ENCODE measurements at places on chromosomes 1 and 21.

- no peak for DNase-seq
Measured at GRCh38 chr1:201639826-201640225, 100.9 kb downstream of the NAV1 start.

DNA sequence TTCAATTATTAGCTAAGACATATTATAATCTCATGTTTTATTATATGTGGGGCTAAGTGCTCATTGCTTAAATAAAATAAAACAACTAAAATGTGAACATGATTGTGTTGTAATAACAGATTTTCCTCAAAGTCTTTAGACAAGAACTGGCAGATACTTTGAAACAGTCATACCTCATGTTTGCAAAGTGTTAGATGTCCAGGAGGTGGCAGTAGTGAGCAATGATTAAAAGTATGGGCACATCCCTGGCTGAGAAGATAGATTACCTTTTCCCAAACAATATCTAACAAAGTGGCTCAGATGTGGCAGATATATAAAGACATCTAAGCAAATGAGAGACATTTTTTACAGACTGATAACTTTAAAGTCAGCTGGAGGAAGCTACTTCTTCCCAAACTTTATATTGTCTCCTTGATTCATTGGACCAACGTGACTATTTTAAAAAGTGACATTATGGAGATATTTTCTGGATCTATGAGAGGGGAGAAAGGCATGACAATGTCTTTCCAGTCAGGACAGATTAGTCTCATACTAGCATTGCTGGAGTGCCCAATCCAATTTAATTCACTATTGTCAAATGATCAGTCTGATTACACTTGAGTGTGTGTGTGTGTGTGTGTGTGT, 269.8 kb downstream of the S1PR1 start:
- DNase-seq = peak; percentile 22

GRCh38 chr1:203569490-203570318, 56.9 kb upstream of the ATP2B4 start:
- DNase-seq = no peak

GRCh38 chr1:164785841-164786534, 227.0 kb downstream of the PBX1 start:
- no peak for DNase-seq

DNA sequence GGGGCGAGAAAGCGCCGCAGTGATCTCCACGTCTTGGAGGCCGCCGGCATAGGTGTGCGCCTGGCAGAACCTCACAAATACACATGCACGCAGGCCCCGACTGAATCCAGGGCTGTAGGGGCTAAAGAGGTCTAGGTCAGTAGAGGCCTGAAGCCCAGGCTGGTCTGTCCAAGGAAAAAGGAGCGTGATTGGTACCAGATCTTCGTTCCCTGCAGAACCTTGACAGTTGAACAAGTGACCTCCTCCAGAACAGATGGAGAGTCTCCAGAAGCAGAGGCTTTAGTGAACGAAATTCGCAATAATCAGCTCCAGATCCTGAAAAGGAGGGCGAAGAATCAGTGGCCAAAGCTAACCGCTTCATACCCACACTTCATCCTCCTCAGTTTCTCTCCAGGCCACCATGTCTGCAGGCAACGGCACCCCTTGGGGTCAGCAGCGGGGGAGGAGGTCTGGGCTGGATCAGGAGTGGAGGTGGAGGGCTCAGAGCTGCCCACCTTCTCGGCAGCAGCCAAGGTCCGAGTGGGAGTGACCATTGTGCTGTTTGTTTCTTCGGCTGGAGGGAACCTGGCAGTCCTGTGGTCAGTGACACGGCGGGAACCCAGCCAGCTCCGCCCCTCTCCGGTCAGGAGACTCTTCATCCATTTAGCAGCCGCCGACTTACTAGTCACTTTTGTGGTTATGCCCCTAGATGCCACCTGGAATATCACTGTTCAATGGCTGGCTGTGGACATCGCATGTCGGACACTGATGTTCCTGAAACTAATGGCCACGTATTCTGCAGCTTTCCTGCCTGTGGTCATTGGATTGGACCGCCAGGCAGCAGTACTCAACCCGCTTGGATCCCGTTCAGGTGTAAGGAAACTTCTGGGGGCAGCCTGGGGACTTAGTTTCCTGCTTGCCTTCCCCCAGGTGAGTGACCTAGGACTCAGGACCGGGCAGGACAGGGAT, 749 bp upstream of the PEX11B start:
- DNase-seq = no peak

DNA sequence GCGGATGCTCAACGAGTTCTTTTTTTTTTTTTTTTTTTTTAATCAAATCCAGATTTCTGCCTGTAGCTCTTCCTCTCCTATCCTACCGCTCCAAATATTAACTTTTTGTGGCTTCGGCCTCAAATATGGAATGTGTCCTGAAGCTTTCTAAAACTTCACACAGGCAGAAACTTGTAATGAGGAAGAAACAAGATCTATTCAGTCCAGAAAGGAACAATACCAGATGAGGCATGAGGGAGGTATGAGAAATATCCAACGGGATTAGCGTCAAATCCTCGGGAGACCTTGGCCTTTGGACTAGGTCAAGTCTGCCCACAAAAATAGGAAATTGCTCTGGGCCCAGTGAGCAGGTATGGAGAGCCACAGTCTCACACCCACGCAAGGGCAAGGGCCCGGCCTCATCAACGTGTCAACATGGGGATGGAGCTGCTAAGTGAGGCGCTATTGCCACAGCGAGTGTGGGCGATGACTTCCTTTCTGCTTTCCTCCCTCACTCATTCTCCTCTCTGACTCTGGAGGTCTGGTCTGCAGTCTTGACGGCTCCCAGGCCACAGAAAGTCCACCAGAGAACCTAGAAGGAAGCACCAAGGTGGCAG, 66.6 kb downstream of the BCAR3 start:
- no peak for DNase-seq

GRCh38 chr1:69244211-69244610, 323.5 kb upstream of the LRRC7 start:
- no peak for DNase-seq

DNA sequence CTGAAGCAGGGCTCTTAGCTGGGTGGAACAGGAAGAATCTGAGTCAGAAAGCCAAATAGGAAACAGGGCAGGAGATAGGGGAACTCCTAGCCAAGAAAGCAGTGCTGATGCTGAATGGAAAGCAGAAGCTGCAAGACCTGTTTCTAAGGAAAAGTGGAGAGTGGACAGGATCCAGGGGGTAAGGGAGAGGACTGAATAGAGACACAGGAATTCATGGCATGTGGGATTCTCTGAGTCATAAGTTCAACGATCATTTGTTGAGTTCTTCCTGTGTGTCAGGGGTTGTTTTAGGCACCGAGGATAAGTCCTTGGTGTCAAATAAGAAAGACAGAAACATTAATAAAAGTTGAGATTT, 153.8 kb upstream of the FGGY start:
- no peak for DNase-seq

- no peak for DNase-seq
Measured at GRCh38 chr1:156676114-156676819, 940 bp downstream of the NES start.

GRCh38 chr1:32122151-32122550, 14.3 kb downstream of the KPNA6 start:
- no peak for DNase-seq

DNA sequence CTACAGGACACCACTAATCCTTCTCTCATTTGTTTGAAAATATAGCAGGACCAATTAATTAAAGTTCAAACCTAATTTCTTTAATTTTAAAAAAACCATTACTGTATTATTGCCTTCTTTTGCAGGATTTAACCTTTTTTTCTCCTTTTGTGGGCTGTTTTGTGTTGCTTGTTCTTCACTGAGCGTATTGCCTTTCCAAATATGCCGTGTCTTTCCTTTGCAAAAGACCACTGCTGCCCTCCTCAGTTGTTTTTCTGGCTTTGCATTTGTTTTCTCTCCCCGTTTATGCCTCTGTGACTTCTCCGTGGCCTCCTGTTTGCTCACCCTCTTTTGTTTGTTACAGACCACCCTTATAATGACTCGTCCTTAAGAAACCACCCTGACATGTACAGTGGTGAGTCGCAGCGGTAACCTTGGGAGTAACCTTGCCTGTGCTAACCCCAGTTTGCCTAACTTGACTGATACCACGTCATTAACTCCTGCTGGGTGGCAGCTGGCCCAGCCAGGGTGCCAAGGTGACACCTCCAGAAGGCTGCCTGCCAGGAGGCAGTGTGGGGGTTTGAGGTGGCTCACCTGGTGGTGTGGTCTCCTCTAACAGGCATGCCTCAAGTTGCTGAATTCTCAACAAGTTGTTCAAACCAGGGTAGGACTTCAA, 81.1 kb upstream of the CNTN2 start:
- no peak for DNase-seq

DNA sequence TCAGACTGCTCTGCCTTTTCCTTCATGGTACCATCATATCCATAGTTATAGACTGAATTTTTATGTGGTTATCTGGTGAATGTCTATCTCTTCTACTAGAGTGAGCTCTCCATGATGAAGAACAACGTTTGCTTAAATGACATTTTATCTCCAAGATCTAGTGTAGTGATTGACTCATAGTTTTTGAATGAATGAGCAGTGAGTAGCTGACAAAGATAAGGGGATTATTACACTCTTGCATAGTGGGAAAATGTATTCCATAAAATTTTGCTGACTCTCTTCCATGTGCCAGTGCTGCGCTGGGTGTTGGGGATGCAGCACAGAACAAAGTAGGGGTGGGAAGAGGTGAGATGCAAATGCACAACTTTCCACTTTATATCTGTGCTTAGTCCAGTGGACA, 147.7 kb downstream of the TGFB2 start:
- DNase-seq = no peak

DNA sequence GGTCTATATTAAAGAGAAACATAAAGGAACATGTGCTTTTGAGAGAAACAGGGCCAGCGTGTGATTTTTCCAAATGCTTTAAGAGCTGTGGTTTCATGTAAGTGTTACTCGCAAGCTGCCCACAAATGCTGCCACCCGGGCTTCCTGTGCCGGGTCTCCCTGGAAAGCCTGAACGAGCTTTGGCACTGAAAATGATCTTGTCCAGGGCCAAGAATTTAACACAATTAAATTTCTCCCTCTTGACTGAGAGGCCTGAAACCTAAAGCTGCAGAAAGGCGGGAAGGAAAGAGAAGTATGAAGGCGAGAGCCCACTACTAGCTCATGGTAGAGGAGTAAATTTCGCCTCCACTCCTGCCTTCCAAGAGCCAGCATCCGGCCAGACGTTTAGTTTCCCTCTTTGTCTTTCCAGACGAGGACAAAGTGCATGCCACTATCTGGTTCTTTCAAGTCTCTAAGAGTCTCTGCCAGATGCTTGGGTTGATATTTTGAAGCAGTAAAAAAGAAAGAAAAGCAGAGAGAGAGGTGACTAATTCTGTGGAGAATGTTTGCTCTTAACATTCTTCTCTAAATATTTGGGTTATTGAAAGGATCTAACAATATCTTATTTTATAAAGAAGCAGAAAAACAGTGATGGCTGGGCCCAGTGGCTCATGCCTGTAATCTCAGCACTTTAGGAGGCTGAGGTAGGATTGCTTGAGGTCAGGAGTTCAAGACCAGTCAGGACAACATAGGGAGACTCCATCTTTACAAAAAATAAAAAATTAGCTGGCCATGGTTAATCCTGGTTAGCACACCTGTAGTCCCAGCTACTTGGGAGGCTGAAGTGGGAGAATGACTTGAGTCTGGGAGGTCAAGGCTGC, 100.0 kb upstream of the HNRNPU start:
- DNase-seq = no peak

DNA sequence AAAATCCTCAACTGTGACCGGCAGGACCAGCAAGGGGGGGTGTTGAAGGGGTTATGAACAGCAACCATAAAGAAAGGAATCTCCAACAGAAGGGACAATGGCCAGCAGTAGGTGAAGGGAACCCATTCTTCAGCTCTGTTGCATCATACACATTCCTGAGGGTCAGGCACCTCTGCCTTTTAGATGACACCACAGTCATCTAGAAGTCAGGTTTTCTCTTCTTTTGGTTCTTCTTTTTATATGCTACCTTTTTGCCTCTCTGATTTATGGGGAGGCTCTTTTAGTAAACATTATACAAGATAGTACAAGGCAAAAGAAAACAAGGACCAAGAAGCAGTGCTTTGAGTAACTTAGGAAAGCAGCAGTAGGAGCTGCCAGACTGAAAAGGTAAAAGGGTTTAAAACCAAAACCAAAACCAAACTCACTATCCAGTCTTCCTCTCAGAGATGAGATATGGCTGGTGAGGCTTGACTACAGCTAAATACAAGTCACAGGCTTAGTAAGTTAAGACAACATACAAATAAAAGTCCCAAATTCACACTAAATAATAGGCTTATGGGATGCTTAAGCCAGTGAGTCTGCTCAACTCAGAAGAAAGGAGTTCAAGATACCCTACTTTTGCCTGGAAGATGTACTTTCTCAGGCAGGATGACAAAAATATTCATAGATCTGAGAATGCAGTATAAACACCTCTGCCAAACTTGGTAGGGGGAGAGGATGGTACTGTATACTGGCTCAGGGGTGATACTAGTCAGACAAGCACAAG, 4.1 kb downstream of the TEX38 start:
- no peak for DNase-seq

DNA sequence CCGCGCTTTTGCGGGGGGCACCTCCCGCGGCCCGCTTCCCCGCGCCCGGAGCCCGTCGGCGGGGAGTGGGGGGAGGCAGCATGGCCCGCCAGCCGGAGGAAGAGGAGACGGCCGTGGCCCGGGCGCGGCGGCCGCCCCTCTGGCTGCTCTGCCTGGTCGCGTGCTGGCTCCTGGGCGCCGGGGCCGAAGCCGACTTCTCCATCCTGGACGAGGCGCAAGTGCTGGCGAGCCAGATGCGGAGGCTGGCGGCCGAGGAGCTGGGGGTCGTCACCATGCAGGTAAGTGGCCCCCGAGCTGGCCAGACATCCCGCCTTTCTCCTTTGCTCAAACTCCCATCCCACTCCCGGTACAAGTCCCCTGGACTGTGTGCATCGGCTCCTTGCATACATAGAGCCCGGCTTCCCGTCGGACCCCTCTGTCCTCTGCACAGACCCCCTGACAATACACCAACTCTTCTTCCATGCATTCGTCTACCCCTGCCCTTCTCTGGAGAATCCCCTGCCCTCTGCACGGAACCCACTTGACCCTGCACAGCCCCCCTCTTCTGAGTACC, 812 bp downstream of the CACHD1 start:
- DNase-seq = no peak

DNA sequence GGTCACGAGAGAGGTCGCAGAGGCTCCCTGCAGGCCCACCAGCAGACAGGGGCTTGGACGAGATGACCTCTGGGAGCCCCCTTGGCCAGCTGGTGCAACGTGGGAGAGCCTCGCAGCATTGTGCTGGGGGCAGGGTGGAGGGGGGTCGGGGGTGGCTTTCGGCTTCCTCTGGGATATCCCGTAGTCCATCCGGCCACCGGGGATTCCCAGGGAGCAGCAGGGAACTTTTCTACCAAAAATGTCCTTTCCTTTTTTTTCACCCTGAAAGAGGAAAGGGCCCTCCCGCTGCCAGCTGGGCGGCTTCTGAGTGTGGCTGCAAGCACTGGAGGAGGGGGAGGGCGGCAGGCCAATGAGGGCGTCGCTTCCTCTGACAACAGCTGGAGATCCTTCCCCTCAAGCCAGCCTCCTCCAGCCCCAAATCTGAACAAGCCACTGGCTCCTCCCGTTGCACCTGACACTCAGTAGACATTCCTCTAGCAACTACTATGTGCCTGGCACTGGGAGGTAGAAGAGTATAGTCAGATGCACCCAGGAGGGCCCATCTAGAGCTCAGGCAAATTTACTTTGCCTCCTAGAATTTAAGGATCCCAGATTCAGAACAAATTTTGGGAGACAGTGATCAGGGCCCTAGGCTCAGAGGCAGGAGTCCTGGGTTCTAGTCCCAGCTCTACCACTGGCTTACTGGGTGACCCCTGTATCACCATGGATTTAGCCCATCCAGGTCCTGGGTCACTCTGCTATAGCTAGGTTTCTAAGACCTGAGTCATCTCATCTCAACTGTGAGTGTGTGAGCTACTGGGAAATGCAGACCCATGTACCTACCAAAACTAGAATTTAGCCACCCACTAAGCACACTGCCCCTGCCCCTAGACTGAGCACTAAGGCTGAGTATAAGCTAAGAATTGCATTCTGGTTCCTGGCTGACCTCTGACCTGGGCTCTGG, 2.7 kb downstream of the MOB3C start:
- no peak for DNase-seq
